Activated T-helper 1 cell treated with anti-CD3 and anti-CD28 coated beads, Interleukin-12 subunit alpha, Interleukin-12 subunit beta, Interleukin-2, Interleukin-4 antibody, amounts not matched to agents 30 ng/mL and 10 ng/mL and 1 ng/mL, durations not matched to agents 14 hours and 24 hours and 36 hours (primary cell): ENCODE measurements at places on chromosomes 6 and 20.
A peak's percentile ranks its signal among the peaks of the same experiment; 100 is the strongest.

DNA sequence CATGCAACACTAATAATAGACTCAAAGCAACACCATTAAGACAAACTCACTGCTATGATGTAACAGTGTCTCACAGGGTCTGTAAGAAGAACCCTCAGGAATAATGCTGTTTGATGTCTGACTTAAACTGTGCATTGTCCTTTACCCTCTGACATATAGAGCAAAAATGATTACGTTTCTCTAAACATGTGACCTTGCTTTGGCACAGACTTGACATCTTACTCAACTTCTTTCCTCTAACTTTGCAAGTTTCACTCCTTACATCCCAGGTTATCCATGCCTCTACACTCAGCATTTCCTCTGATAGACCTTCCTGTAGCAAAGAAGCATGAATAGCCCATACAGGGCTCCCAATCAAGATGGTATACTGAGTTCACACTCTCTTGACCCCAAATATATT is 252.7 kb downstream of the UST start:
- DNase-seq: no peak

GRCh38 chr20:58209652-58210397 is 18.6 kb downstream of the ANKRD60 start:
- DNase-seq: peak; percentile 80

DNA sequence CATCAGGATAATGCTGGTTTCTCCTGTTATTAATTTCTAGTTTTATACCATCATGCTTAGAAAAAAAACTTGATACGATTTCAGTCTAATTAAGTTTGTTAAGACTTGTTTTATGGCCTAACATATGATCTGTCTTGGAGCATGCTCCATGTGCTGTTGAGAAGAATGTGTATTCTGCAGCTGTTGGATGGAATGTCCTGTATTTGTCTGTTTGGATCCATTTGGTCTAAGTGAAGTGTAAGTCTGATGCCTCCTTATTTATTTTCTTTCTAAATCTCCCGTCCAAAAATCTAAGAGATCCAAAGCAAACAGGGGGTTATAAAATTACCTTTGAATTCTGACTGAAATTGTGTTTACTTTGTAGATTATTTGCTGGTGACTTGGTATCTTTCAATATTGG is 30.0 kb upstream of the PRND start:
- no peak for DNase-seq

DNA sequence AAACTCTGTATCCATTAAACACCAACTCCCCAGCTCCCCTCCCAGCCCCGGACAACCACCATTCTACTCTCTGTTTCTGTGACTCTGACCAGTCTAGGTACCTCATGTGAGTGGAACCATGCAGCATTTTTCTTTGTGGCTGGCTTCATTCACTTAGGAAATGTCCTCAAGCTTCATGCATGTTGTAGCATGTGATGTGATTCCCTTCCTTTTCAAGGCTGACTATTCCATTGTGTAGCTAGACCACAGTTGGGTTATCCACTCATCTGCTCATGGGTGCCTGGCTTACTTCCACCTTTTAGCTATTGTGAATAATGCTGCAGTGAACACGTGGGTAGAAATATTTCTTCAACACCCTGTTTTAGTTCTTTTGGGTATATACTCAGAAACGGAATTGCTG is 8.8 kb upstream of the BPHL start:
- DNase-seq: no peak

- no peak for DNase-seq
Measured at GRCh38 chr20:48823476-48823875, 4.3 kb downstream of the PREX1 start.

GRCh38 chr20:45049904-45050471 is 50.9 kb downstream of the KCNS1 start:
- DNase-seq: no peak

- DNase-seq: no peak
Measured at GRCh38 chr6:38481851-38482250, 157.9 kb downstream of the BTBD9 start.

GRCh38 chr6:71400852-71401251 is 112.2 kb downstream of the OGFRL1 start:
- DNase-seq: no peak

DNA sequence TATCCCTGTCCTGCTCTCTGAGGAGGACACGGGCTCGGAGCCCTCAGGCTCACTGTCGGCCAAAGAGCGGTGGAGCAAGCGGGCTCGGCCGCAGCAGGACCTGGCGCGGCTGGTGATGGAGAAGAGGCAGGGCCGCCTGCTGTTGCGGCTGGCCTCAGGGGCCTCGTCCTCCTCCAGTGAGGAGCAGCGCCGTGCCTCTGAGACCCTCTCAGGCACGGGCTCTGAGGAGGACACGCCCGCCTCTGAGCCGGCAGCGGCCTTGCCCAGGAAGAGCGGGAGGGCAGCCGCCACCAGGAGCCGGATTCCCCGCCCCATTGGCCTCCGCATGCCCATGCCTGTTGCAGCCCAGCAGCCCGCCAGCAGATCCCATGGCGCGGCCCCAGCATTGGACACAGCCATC is 14.2 kb upstream of the SLC22A7 start:
- no peak for DNase-seq

GRCh38 chr6:1781152-1781816 is 171.6 kb downstream of the FOXC1 start:
- DNase-seq: no peak

GRCh38 chr6:91117550-91117949 is 530.7 kb upstream of the MAP3K7 start:
- DNase-seq: no peak

DNA sequence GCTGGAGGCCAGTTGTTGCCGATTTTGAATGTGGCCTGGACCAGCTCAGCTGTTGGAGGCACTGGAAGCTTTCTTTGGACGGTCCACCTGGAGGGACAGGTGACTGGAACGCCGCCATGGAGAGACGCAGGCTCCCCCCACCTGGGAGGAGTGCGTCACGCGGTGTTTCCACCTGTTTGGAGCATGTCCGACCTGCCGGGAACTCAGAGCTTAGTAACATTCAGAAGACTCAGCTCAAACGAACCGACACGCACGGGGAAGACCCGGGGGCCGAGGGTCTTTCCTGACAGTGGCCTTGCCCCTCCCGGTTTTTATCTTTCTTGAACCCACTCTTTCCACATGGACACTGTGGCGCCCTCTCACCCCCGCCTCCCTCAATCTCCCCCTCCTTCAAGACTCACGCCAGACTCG is 141.6 kb downstream of the SMOC2 start:
- DNase-seq: no peak

- DNase-seq: no peak
Measured at GRCh38 chr20:40970218-40970617, 58.4 kb upstream of the TOP1 start.

- DNase-seq: no peak
Measured at GRCh38 chr6:109902870-109903269, 75.2 kb upstream of the GPR6 start.

DNA sequence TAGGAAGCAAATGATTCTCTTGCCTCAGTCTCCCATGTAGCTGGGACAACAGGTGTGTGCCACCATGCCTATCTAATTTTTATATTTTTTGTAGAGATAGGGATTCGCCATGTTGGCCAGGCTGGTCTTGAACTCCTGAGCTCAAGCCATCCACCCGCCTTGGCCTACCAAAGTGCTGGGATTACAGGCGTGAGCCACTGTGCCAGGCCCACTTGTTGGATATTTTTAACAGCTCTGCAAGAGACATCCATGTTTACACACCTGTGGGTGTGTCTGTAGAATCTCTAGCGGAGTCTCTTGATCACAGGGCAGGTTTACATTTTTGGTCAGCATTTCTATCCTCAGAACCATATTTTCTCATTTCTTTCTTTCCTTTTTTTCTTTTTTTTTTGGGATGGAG is 53.1 kb upstream of the ZFP64 start:
- no peak for DNase-seq

GRCh38 chr6:33505548-33506370 is 51.4 kb downstream of the ZBTB9 start:
- DNase-seq: no peak

DNA sequence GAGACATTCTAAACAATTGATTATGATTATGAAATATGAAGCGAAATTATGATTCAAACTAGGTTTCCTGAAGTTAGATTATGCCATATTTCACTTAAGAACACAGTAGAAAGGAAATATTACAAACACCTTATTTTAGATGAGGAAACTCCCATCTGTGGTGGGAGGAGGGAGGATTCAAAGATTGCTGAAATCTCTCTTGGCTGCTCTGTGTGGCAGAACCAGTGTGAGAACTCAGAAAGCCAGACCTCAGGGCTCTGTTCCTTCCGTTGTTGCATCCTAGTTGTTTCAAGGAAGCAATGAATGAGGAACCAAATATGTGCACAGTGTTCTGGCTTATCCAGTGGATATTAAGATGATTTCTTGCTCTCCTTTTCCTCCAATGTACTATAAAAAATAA is 2.1 kb downstream of the TAAR5 start:
- DNase-seq: no peak

GRCh38 chr20:49935746-49936152 is 448 bp upstream of the RNF114 start:
- no peak for DNase-seq
